ENCODE measurements at places on chromosomes 5 and 9.
A peak's percentile ranks its signal among the peaks of the same experiment; 100 is the strongest.

- no peak for DNase-seq
Observed at GRCh38 chr5:2381070-2381469, 370.4 kb downstream of the IRX2 start.

GRCh38 chr5:8844206-8844605 is 701.7 kb downstream of the SEMA5A start:
- peak; percentile 24 for DNase-seq

GRCh38 chr5:174231956-174232487 is 186.5 kb downstream of the NSG2 start:
- peak; percentile 91 for DNase-seq

DNA sequence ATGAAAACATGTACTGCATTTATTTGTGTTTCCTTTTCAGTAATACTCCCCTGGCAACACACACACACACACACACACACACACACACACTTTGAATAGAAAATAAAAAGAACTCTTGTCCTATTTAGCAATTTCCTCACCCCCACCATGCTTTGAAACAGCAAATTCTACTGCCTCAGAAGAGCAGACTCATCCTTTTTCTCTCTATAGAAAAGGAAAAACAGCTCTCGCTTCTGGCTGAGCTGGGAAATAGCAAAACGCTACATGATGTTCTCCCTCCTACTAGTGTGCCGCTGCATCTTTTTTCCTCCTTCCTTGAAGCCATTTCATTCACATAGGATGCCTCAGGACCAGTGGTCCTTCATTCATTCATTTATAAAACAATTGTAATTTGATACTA is 453.6 kb downstream of the CSNK1G3 start:
- DNase-seq, result no peak

GRCh38 chr5:112124788-112125187 is 294.3 kb downstream of the EPB41L4A start:
- DNase-seq, result no peak

- no peak for DNase-seq
Observed at GRCh38 chr9:138040446-138041430, 163.2 kb downstream of the CACNA1B start.

GRCh38 chr5:163552536-163552935 is 47.1 kb downstream of the MAT2B start:
- no peak for DNase-seq

GRCh38 chr5:143110591-143110990 is 292.9 kb downstream of the NR3C1 start:
- DNase-seq, result no peak

DNA sequence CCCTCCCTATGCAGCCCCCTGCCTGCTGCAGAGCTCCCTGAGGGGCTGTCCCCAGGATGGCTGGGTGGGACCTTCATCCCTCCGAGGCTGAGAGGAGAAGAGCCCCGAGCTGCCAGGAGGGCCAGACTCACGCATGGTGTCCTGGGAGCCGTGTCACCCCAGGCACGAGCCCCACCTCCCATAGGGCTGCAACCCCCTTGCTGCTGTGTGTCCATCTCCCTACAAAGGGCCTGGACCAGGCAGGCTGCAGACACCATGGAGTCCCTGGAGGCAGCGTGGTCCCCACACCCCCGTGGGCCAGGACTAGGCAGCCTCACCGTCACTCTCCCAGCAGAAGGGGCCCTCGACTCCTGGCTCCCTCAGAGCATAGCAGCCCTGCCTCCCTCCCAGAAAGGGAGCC is 11.2 kb upstream of the SEC16A start:
- no peak for DNase-seq

All from fibroblast of skin of right biceps (primary cell).